Adrenal gland (tissue), 19 donors: ENCODE measurements at places on chromosomes 12 and 14. TPM values are rescaled to one million over a fixed set of nuclear protein-coding genes. Genes with fewer than 3 reads are reported as not detected.
A peak's percentile ranks its signal among the peaks of the same experiment; 100 is the strongest.

DNA sequence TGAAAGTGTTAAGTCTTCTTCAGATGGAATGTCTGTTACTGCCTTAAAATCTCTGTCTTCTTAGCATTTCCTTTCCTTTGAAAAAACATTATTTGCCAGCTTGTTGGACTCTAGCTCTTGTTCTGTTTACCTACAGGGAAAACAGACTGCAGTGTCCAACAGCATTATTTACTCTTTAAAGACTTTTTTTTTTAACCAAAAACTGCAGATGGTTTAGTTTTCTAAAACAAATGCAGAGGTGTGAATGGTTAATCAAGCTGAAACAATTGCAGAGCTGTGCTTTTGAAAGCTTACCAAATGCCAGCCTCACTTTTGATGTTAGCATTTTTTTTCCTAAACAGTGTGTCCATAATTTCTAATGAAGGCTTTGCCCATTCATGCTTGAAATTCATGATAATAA, 323.3 kb downstream of the TMEM117 start:
- DNase-seq: no peak
- H3K4me3 ChIP-seq: no peak overlapping the region
- H3K27ac ChIP-seq: no peak overlapping the region

DNA sequence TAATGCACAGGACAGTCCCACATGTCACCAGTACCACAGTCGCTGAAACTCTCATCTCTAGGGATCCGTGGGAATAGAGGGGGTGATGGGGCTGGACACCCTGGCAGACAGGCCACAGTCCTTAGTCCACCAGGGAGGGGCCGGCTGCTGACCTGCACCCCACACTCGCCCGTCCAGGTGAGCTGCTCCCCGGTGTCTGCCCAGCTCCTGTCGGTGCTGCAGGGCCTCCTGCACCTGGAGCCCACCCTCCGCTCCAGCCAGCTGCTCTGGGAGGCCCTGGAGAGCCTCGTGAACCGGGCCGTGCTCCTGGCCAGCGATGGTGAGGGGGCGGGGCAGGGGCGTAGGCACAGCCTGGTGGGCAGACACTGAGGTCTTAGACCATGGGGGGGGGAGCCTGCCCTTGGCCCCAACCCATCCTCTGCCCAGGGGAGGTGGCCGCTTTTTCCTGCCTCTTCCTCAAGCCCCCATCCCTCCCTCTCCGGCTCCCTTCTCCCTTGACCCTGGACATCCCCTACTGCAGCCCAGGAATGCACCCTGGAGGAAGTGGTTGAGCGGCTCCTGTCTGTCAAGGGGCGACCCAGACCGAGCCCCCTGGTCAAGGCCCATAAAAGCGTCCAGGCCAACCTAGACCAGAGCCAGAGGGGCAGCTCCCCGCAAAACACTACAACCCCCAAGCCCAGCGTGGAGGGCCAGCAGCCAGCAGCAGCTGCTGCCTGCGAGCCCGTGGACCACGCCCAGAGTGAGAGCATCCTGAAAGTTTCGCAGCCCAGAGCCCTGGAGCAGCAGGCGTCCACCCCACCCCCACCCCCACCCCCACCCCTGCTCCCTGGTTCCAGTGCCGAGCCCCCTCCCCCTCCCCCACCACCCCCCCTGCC, 17.1 kb upstream of the ADSS1 start:
- DNase-seq: no peak
- no peak overlapping the region for H3K27ac ChIP-seq
- no peaks in the 10 kb centered on the region for H3K4me1 ChIP-seq
- H3K27me3 ChIP-seq: no peaks in the 10 kb centered on the region
- H3K36me3 ChIP-seq: peaks cover 56% of the 10 kb centered on the region

- no peaks in the 10 kb centered on the region for H3K27me3 ChIP-seq
- H3K4me1 ChIP-seq: no peaks in the 10 kb centered on the region
- H3K36me3 ChIP-seq: no peaks in the 10 kb centered on the region
- no peak for DNase-seq
- H3K4me3 ChIP-seq: no peak overlapping the region
Observed at GRCh38 chr14:22456421-22456820, 132.6 kb downstream of the DAD1 start.

- no peak overlapping the region for H3K27ac ChIP-seq
- H3K36me3 ChIP-seq: no peaks in the 10 kb centered on the region
- H3K4me1 ChIP-seq: peaks cover 46% of the 10 kb centered on the region
- no peak for DNase-seq
Observed at GRCh38 chr14:68568907-68569897, 223.7 kb downstream of the ZFP36L1 start.

- no peak for DNase-seq
- H3K4me3 ChIP-seq: no peak overlapping the region
- H3K27ac ChIP-seq: no peak overlapping the region
- no peaks in the 10 kb centered on the region for H3K36me3 ChIP-seq
- H3K4me1 ChIP-seq: peaks cover 37% of the 10 kb centered on the region
Observed at GRCh38 chr12:997505-997904, 6.5 kb downstream of the ERC1 start.

- no peak overlapping the region for H3K4me3 ChIP-seq
- H3K4me1 ChIP-seq: peaks cover 21% of the 10 kb centered on the region
- H3K27ac ChIP-seq: no peak overlapping the region
- DNase-seq: no peak
- H3K27me3 ChIP-seq: no peaks in the 10 kb centered on the region
- no peaks in the 10 kb centered on the region for H3K36me3 ChIP-seq
Observed at GRCh38 chr12:108859923-108860291, 2.5 kb upstream of the SSH1 start.

GRCh38 chr12:132284071-132284826, 45.1 kb downstream of the GALNT9 start:
- H3K36me3 ChIP-seq: no peaks in the 10 kb centered on the region
- H3K27me3 ChIP-seq: peaks cover 17% of the 10 kb centered on the region
- no peak overlapping the region for H3K27ac ChIP-seq
- H3K4me3 ChIP-seq: no peak overlapping the region

- no peak within 1 kb of the TSS for H3K27ac ChIP-seq
- H3K4me1 ChIP-seq: no peaks in the 10 kb centered on the region
- H3K36me3 ChIP-seq: no peaks in the 10 kb centered on the region
- DNase-seq: no peak
- H3K4me3 ChIP-seq: no peak within 1 kb of the TSS
Observed at GRCh38 chr14:19743256-19743655, at the start of gene OR4Q3. OR4Q3 (plus strand) TSS chr14:19743571.

DNA sequence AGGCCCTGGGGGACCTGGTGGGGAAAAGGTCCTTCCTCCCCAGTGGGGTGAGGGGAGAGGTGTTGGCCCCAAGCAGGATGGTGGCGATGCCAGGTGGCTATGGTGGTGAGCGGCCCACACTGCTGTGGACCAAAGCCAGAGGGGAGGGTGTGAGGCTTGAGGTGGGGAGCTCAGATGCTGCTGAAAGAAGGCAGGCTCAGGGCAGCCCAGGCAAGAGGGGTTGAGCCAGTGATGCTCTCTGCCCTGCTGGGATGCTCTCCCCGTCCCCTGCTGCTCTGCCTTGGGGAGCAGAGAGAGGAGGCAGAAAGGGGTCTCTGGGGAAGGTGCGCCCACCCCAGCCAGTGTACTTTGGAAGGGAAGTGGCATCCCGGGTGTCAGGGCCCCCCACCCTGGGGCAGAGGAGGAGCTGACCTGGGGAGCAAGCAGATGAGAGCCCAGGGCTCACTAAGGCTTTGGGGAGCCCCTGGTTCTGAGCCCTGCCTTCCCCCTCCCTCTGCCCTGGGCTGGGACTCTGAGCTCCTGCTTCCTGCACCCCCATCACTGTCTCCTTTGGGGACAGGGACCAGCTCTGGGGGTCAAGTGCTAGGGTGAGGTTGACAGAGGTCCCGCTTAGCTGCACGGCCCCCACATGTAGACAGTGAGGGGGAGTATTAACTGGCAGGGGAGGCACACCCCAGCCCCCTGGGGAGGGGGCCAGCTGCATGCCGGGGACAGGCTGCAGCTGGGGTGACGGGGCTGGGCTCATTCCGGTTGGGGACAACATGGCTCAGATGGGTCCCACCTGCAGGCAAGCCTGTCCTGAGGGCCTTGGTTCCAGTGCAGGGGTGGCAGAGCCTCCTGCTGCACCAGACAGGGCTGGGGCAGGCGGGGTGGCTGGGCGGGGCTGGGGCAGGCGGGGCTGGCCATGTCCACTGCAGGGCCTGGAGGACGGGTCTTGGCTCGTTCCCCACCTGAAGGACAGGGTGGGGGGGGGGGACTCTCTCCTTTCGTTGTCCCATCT, 124.4 kb downstream of the KIF26A start:
- DNase-seq: peak; percentile 23
- H3K27me3 ChIP-seq: no peaks in the 10 kb centered on the region
- no peaks in the 10 kb centered on the region for H3K36me3 ChIP-seq
- no peaks in the 10 kb centered on the region for H3K4me1 ChIP-seq
- no peak overlapping the region for H3K27ac ChIP-seq

DNA sequence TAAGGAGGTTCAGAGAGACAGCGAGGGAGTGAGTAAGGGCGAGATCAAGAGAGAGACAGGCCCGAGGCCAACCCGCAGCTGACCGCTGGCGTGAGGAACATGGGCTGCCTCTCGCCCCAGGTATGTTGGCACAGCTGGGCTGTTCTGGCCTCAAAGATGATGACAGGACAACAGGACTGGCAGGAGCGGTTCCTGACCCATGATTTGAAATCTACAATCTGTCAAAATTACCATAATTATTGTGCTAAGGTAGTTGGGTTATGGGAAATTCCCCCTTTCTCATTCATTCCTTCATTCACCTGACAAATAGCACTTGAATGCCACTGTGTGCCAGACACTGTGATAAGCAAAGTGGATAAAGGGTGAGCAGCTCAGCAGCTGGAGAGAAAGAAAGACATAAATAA, 5.1 kb upstream of the ENDOU start:
- no peak for DNase-seq
- no peak overlapping the region for H3K4me3 ChIP-seq
- H3K4me1 ChIP-seq: no peaks in the 10 kb centered on the region
- no peak overlapping the region for H3K27ac ChIP-seq
- no peaks in the 10 kb centered on the region for H3K36me3 ChIP-seq

GRCh38 chr14:66652525-66653106, 144.7 kb downstream of the GPHN start:
- no peak for DNase-seq
- H3K27ac ChIP-seq: no peak overlapping the region
- no peak overlapping the region for H3K4me3 ChIP-seq

GRCh38 chr12:77850129-77850528, 19.4 kb downstream of the NAV3 start:
- no peak overlapping the region for H3K4me3 ChIP-seq
- H3K27me3 ChIP-seq: no peaks in the 10 kb centered on the region
- no peaks in the 10 kb centered on the region for H3K4me1 ChIP-seq
- DNase-seq: no peak

GRCh38 chr12:79317179-79317847, 373.5 kb downstream of the PAWR start:
- H3K36me3 ChIP-seq: no peaks in the 10 kb centered on the region
- DNase-seq: no peak
- H3K4me1 ChIP-seq: no peaks in the 10 kb centered on the region
- H3K27ac ChIP-seq: no peak overlapping the region
- H3K4me3 ChIP-seq: no peak overlapping the region

GRCh38 chr14:53663709-53664108, 292.9 kb downstream of the BMP4 start:
- peak; percentile 20 for DNase-seq
- no peaks in the 10 kb centered on the region for H3K4me1 ChIP-seq
- H3K36me3 ChIP-seq: no peaks in the 10 kb centered on the region
- H3K27ac ChIP-seq: no peak overlapping the region
- no peak overlapping the region for H3K4me3 ChIP-seq

GRCh38 chr14:66540038-66540437, 32.1 kb downstream of the GPHN start:
- no peaks in the 10 kb centered on the region for H3K36me3 ChIP-seq
- H3K27ac ChIP-seq: no peak overlapping the region
- DNase-seq: no peak
- H3K4me1 ChIP-seq: no peaks in the 10 kb centered on the region
- H3K4me3 ChIP-seq: no peak overlapping the region

DNA sequence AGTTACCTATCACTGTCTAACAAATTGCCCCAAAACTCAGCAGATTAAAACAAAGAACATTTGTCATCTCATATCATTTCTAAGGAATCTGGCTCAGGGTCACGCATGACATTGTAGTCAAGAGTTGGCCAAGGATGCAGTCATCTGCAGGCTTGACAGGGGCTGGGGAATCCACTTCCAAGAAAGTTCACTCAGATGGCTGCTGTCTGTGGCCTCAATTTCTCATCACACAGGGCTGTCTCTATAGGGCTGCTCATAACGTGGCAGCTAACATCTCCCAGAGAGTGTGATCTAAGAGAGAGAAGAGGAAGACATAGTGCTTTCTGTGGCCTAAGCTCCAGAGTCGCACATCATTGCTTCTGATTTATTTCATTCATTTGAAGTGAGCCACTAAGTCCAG, 17.0 kb upstream of the IL22 start:
- H3K27ac ChIP-seq: no peak overlapping the region
- H3K4me3 ChIP-seq: no peak overlapping the region

DNA sequence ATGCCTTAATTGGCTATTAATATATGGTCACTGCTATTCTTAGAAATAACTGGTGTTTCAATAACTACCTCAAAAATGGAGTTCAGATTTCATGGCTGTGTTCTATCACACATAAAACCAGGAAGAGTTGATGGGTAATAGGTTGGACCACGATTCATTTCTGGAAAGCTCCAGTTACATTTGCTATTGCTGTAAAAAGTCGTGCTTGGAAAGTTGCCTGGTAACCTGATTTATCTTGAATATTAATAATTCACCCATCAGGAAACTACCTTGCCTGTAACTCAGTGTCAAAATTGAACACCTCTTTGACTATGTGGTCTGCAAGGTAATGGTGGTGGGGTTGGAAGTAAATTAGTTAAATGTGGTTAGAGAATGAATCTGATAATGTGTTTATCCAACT, 104.7 kb upstream of the IFNG-AS1 start:
- no peak overlapping the region for H3K27ac ChIP-seq
- H3K4me1 ChIP-seq: no peaks in the 10 kb centered on the region
- DNase-seq: no peak
- no peaks in the 10 kb centered on the region for H3K27me3 ChIP-seq
- H3K4me3 ChIP-seq: no peak overlapping the region

GRCh38 chr14:53900499-53900898, 56.1 kb downstream of the BMP4 start:
- H3K36me3 ChIP-seq: no peaks in the 10 kb centered on the region
- no peak overlapping the region for H3K4me3 ChIP-seq
- H3K4me1 ChIP-seq: no peaks in the 10 kb centered on the region
- H3K27ac ChIP-seq: no peak overlapping the region
- no peaks in the 10 kb centered on the region for H3K27me3 ChIP-seq
- DNase-seq: peak; percentile 1

GRCh38 chr12:28232211-28232928, 42.1 kb downstream of the CCDC91 start:
- H3K4me1 ChIP-seq: peaks cover 30% of the 10 kb centered on the region
- DNase-seq: no peak
- H3K36me3 ChIP-seq: no peaks in the 10 kb centered on the region
- no peak overlapping the region for H3K27ac ChIP-seq
- no peak overlapping the region for H3K4me3 ChIP-seq
- H3K27me3 ChIP-seq: no peaks in the 10 kb centered on the region

GRCh38 chr12:125330645-125331341, 265.6 kb downstream of the AACS start:
- peaks cover 14% of the 10 kb centered on the region for H3K27me3 ChIP-seq
- H3K4me3 ChIP-seq: no peak overlapping the region
- peak; percentile 64 for DNase-seq

CNIH1 gene
- 328 TPM for polyA plus RNA-seq

RPL10L gene
- polyA plus RNA-seq: not detected

KRT79 gene
- not detected for polyA plus RNA-seq

KRT73 gene
- 0.64 TPM for polyA plus RNA-seq

DDN gene
- 0.08 TPM for polyA plus RNA-seq

CLEC2A gene
- not detected for polyA plus RNA-seq

RHOJ gene
- polyA plus RNA-seq: 14.9 TPM

ADAM20 gene
- not detected for polyA plus RNA-seq

HCAR2 gene
- not detected for polyA plus RNA-seq

MYO1H gene
- not detected for polyA plus RNA-seq

KRT3 gene
- not detected for polyA plus RNA-seq

CLIP1 gene
- polyA plus RNA-seq: 22.8 TPM
